ENCODE measurements at places on chromosomes 11 and 22. TPM values are rescaled to one million over a fixed set of nuclear protein-coding genes. Genes with fewer than 3 reads are reported as not detected.

The PTPMT1 gene
- polyA plus RNA-seq, result 2.7 TPM

The DAGLA gene
- polyA plus RNA-seq, result 5.7 TPM

The CTTN gene
- 220 TPM for polyA plus RNA-seq

The ISX gene
- not detected for polyA plus RNA-seq

The TSPAN32 gene
- polyA plus RNA-seq, result not detected

The NFAM1 gene
- polyA plus RNA-seq, result not detected

The DEUP1 gene
- polyA plus RNA-seq, result 0.46 TPM

The PRODH gene
- 0.08 TPM for polyA plus RNA-seq

The XKR3 gene
- polyA plus RNA-seq, result not detected

The PANX3 gene
- not detected for polyA plus RNA-seq

The CALCB gene
- not detected for polyA plus RNA-seq

All from neural cell (in vitro differentiated cells).